Activated CD8-positive, alpha-beta memory T cell treated with anti-CD3 and anti-CD28 coated beads, Interleukin-2, amount 10 ng/mL, durations not matched to agents 7 days and 5 days (primary cell): ENCODE measurements at places on chromosomes 13 and 19. TPM values are rescaled to one million over a fixed set of nuclear protein-coding genes. Genes with fewer than 3 reads are reported as not detected.

DNA sequence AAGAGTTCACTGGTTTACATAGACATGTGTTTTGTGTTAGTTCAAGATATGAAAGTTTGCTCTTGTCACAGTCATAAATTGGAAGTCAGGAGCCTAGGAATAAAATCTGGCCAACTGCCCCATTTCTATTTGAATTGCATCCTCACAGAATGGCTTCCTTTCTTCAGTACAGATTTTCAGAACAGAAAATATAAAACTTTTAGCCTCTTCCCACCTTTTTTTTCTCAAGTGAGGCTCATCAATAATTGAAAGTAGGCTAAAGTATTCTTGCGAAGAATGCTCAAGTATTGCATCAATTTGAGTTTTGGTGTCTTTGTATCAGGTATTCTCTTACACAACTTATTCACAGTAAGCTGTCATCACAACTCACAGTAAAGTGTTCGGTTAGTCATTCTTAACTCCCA lies 802.7 kb downstream of the PCDH9 start:
- H3K27ac ChIP-seq, result no peak overlapping the region
- no peaks in the 10 kb centered on the region for H3K36me3 ChIP-seq
- no peaks in the 10 kb centered on the region for H3K27me3 ChIP-seq
- no peaks in the 10 kb centered on the region for H3K4me1 ChIP-seq
- no peak for DNase-seq
- no peak overlapping the region for H3K4me3 ChIP-seq

- H3K27me3 ChIP-seq, result no peaks in the 10 kb centered on the region
- no peaks in the 10 kb centered on the region for H3K4me1 ChIP-seq
- no peak for DNase-seq
These were observed 40.6 kb downstream of the DPF1 start for GRCh38 chr19:38183251-38183897.

- no peaks in the 10 kb centered on the region for H3K27me3 ChIP-seq
- DNase-seq, result peak; percentile 90
- peaks cover 45% of the 10 kb centered on the region for H3K4me1 ChIP-seq
- H3K36me3 ChIP-seq, result no peaks in the 10 kb centered on the region
- H3K27ac ChIP-seq, result peak overlapping the region; percentile 98
These were observed 14.5 kb upstream of the CERS4 start for GRCh38 chr19:8194528-8195267.

DNA sequence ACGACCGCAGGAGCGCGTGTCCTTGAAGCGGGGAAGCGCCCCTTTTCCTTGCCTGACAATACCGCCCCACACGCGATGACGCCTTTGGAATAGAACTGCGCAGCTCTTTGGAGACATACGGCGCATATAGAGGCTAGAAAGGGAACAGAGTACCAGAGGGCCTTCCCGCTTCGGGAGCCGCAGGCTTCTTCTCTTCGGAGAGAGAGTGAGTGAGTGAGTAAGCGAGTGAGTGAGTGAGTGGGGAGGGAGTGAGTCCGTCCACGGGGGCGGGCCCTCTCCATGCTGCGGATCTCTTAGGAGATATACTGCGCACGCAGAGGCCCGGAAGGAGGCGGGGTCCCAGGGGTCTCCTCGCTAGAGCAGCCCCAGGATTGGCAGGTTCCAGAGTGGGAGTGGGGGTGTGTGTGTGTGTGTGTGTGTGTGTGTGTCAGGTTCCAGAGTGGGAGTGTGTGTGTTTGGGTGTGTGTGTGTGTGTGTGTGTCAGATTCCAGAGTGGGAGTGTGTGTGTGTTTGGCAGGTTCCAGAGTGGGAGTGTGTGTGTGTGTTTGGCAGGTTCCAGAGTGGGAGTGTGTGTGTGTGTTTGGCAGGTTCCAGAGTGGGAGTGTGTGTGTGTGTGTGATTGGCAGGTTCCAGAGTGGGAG lies 97.0 kb downstream of the INSR start:
- peak overlapping the region; percentile 74 for H3K4me3 ChIP-seq
- DNase-seq, result peak; percentile 90
- peaks cover 55% of the 10 kb centered on the region for H3K27me3 ChIP-seq
- H3K27ac ChIP-seq, result peak overlapping the region; percentile 90
- H3K4me1 ChIP-seq, result peaks cover 25% of the 10 kb centered on the region

The APLP1 gene
- 1.5 TPM for total RNA-seq

The CNN1 gene
- not detected for total RNA-seq

The USPL1 gene
- 19.9 TPM for total RNA-seq

The MEIOSIN gene
- not detected for total RNA-seq
